ENCODE measurements at places on chromosomes 12 and 14.

- no peak for DNase-seq
Observed at GRCh38 chr12:76890151-76891143, 11.6 kb upstream of the CSRP2 start.

DNA sequence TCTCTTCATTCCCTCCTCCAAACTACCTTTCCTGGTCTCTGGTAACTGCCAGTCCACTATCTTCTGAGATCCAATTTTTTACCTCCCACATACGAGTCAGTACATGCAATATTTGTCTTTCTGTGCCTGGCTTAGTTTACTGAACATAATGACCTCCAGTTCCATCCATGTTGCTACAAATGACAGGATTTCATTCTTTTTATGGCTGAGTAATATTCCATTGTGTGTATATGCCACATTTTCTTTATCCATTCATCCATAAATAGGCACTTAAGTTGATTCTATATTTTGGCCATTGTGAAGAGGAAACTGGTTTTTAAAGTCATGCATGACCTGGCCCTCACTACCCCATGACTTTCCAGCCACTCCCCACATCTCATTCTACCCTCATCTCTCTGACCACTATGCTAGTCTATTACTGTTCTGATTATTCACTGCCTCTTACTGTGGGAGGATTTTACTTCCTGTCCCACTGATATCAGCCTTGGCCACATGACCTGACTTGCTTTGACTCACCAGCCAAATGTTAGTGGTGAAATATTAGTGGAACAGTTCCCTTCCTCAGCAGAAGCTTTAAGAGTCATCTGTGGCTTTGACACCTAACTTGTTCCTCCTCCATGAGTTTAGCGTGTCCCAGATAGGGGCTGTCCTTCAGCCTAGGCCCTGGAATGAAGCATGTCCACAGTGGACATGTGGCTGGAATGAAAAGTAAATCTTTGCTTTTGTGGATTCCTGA is 52.2 kb downstream of the GOLGA5 start:
- DNase-seq = no peak

- DNase-seq = no peak
Observed at GRCh38 chr12:4383304-4383865, 3.9 kb upstream of the FGF23 start.

DNA sequence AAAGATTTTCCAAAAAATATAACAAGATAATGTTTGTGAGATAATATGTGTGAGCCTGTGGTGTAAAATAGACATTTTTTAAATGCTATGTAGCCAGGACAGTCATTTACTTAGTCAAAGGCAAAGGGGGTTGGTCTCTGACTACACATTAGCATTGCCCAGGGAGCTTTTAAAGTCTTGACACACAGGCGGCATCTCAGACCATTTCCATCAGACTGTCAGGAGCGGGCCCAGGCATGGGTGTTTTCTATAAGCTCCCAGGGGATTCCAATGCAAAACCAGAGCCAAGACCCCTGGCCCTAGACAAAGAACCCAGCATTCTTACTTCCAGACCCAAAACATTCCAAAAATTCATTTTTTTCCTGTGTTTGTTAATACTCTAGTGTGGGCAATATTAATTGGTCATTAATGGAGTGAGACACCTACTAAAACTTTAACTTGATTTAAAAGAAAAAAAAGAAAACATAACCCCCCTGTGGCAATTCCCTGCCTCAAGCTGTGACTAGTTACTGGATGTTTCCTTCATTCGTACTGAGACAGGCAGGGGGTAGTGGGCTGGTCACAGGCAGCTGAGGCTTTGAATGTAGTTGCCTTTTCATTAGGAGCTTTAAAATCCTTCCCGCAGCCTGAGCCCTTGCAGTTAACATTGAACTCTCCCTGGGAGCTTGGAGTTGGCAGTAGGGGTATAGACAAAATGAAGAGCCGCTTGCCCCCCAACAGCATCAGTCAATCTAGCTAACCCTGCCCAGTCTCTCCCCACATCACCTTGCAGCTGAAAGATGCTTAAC is 103.7 kb downstream of the CMKLR1 start:
- DNase-seq = no peak

GRCh38 chr12:5589054-5589453 is 157.1 kb downstream of the NTF3 start:
- no peak for DNase-seq

DNA sequence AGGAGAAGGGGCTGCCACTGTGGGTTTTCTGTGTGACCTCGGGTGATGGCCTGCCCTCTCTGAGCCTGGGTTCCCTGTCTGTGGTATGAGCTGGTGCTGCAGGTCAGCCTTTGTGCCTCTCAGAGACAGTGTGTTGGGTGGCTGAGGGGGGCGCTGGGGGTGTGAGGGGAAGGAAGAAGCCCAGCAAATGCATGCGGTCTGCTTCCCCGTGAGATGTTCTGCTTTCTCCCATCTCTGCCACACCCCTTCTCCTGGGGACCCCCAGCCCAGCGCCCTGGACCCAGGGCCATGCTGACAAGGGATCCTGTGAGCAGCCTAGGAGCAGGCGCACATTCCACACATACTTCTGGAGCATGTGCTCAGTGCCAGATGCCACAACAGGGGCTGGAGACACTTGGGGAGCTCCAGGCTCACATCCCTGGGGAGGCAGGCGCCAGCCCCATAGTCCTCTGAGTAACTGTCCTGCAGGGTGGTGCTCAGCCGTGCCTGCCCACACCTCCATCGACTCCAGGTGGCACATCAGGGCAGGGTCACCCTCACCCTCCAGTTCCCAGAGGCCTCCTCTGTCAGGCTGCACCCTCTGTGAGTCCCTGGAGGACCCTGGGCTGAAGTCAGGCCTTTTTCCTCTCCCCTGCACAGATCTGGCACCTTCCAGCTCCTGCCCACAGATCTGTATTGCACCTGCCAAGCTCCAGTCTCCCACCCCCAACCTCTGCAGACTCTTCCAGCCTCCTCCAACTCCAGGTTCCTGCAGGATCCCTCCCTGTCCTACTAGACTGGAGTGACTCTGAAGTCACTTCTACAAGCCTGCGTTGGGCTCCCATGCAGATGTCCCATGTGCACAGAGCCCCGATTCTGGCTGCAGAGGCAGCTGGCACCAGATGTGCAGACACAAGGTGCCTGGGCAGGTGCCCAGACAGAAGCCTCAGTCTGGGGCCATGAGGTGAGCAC is 205.6 kb downstream of the KIF26A start:
- DNase-seq = no peak

Data from activated CD4-positive, CD25-positive, alpha-beta regulatory T cell (primary cell).